ENCODE measurements at places on chromosomes 2 and 18.

DNA sequence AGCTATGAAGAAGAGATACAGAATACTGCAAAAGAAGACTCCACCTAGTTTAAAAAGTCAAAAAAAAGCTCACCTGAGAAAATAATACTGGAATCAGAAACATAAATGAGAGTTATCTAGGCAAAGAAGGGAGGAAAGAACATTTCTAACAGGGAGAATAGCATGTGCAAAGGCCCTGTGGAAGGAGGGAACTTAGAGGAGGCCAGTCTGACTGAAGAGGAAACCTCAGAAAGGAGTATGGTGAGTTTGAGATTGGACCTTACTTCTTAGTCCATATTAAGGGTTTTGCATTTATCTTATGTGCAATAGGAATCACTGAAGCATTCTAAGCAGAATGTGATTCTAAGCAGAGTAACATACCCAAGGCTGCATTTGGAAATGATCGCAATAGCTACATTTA, 193.2 kb downstream of the LNPK start:
- DNase-seq, result no peak

GRCh38 chr2:20027705-20028434, 15.4 kb upstream of the MATN3 start:
- DNase-seq, result no peak

DNA sequence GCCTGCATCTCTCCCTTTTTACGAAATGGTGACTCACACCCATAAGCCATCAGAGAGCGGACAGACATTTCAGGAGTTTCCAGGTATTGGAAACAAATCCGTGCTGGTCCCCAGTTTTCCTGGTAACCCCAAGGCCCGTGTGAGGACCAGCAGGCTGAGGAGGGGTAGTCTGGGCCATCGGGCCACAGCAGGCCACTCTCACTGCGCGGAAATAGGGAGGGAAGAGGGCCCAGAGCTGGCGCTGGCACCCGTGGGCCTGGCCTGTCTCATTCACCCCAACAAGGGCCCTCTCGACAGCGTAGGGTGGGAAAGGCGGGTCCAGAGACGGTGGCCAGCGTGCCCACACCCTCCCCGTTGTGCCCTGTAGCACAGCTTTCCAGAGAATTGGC, 13.7 kb upstream of the FAHD2A start:
- DNase-seq, result no peak

DNA sequence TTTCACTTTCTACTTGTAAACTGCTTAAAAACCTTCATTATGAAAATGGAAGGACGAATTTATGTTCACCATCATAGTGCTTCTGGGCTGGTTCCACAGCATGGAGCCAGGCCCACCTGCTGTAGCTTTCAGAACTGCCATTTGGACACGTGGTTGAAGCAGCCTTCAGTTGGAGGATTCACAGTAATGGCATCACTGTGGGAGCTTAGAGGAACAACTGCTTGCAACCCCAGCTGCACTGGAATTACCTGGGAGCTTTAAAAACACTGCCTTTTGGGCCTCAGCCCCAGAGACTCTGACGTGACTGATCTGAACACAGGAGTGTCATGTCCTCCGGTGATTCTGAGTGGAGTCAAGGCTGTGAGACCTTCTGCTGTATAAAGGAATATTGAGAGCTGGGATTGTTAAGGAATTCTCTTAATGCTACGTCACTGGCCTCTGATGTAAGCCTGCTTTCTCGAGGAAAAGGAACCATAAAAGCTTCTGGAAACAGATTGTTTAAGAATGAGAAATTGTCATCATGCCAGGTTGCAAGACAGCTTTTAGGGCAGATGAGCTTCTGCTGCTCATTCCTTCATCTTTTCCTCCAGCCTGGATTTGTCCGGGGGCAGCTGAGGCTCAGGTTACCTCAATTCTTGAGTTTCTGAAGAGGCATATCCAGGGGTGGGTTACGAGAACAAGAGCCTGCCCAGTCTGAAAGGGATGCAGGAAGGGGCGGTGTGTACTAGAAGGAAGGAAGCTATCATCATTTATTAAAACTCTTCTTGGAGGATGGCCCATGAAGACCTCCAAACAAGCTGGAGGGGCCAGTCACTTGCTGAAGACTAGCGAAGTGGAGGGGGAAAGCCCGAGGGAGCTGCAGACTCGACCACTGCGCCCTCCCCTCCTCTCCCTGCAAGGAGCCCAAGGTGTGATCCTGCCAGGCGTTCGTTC, 1.3 kb upstream of the IL1R1 start:
- DNase-seq, result no peak

GRCh38 chr2:69594341-69594740, 49.2 kb downstream of the AAK1 start:
- DNase-seq, result no peak

- no peak for DNase-seq
Measured at GRCh38 chr2:197599285-197599965, 76.0 kb downstream of the RFTN2 start.

DNA sequence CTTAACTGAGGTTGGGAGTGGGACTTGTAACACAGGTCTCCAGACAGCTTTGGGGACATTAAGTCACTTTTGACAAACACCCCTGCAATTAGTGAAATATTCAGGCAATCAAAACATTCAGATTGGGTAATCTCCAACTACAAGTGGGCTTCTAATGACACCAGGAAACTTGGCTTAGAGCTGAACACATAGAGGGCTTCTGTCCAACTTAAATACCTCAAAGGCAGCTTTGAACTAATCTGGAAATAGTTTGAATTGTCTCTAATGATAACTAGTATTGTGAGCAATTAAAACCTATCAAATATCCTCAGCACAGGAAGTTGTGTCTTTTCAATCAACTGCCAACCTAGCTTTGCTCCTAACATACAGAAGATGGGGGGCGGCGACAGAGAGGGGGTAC, 5.1 kb upstream of the ASPRV1 start:
- DNase-seq, result no peak

Measured in activated T-helper 1 cell treated with Interleukin-2 at 50 U/mL for 16 hours (primary cell).